Osteocyte (in vitro differentiated cells): ENCODE measurements at places on chromosomes 1 and 21.

DNA sequence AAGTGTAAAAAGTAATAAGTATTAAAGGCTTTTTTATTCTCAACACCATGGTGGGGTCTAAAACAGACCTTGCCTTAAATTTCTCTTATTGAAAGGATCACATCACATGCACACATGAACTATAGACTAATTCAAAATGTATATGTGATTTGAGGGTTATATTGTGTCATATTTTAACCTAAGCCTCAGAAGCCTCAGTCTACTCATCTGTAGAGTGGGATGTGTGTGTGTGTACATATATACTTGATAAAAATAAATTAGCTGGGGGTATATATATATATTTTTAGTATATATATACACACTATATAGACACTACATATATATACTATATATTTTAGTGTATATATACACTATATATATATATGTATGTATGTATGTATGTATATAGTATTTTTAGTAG lies 58.8 kb downstream of the KCTD3 start:
- no peak for DNase-seq

DNA sequence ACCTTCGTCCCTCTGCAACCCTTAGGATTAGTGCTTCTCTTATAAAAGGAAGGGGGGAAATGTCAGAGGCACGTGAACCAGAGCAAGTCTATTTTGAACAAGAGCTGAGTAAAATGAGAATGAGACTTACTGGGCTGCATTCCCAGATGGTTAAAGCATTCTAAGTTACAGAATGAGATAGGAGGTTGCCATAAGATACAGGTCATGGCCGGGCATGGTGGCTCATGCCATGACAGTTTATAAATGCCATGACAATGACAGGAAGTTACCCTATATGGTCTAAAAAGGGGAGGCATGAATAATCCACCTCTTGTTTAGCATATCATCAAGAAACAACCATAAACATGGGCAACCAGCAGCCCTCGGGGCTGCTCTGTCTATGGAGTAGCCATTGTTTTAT lies 2.5 kb upstream of the AQP10 start:
- no peak for DNase-seq

GRCh38 chr1:202806845-202807450 lies 1.3 kb downstream of the KDM5B start:
- DNase-seq: no peak

GRCh38 chr1:46302641-46303037 lies 777 bp downstream of the LRRC41 start:
- DNase-seq: peak; percentile 86

DNA sequence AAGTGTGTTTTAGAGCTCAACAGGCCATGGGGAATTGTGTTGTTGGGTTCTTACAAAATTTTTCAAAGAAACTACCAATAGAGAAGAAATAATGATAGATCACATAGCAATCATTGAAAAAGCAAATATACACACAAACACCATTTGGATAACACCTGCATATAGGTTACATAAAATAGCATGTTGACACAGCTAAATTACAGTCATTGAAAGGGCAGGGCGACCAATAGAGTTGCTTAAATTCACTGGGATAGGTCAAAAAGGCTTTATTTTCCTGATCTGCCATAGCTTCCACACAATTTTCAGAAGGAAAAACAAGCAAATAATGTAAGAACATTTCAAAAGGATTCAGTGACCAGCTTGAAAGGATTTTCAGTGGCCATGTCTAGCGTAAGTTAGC lies 57.9 kb upstream of the FGGY start:
- no peak for DNase-seq

DNA sequence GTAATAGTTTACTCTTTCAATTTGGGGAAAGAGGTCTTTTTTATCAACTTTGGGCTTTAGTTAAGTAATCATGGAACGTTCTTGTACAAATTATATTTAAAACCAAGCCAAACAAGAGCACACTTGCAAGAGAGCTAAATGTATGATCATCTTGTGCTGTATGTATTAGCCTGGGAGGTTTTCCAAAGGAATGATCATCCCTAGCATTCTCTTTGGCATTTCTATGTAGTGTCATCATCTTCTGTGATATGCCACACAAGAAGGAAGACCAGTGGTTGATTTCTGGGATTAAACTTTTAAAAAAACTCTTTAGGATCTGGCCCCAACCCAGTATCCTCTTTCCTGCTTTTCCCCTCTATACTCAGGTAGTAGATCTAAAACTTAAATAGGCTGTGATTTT lies 38.4 kb upstream of the KCNQ4 start:
- DNase-seq: no peak

DNA sequence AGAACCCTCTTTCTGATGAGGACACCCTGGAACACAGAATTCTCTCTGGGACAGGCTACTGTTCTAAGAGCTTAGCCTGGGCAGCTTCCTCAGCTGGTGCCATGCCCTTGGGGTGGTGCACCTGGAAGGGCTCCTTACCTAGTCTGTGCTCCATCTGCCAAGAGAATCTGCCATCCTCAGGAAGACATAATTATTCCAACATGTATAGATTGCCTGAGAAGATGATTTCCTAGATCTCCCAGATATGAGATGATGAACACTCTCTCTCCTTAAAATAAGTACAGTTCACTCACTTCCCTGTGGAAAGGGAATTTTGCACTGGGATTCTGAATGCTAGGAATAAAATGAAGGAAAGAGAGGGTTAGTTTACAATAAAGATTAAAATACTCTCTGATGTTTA lies 87.6 kb downstream of the NENF start:
- no peak for DNase-seq

DNA sequence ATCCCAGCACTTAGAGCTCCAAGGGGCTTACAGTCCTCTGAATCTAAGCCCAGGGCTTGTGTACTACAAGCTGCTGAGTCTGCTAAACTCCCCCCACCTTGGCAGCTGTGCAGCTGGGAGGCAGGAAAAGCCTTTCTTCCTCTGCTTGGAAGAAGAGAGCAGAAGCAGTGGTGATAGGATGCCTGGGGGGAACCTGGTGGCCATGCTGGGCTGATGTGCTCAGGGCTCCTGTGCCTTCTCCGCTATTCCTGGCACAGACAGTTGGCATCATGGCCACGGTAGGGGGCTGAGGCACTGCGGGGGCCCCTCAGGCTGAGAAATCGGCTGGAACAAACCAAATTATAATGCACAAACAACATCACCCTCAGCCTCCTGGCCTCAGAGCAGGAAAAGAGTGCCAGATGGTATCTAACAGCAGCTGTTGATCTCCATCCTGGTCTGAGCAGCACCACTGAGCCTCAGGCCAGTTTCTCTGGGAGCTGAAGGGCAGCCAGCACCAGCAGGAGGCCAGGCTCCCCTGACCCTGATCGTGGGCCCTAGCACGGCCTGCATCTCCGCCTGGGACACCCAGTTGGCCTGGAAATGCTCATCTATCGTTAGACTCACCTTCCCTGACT lies 35.8 kb downstream of the ECE1 start:
- no peak for DNase-seq

GRCh38 chr1:227766015-227766634 lies 30.9 kb downstream of the SNAP47 start:
- DNase-seq: no peak

- no peak for DNase-seq
Observed at GRCh38 chr1:233025157-233025556, 74.7 kb downstream of the NTPCR start.

GRCh38 chr21:30963502-30963901 lies 74.8 kb downstream of the KRTAP19-8 start:
- no peak for DNase-seq

GRCh38 chr1:229980009-229980408 lies 87.0 kb upstream of the GALNT2 start:
- no peak for DNase-seq

GRCh38 chr1:224525411-224526040 lies 90.6 kb upstream of the CNIH3 start:
- DNase-seq: no peak

DNA sequence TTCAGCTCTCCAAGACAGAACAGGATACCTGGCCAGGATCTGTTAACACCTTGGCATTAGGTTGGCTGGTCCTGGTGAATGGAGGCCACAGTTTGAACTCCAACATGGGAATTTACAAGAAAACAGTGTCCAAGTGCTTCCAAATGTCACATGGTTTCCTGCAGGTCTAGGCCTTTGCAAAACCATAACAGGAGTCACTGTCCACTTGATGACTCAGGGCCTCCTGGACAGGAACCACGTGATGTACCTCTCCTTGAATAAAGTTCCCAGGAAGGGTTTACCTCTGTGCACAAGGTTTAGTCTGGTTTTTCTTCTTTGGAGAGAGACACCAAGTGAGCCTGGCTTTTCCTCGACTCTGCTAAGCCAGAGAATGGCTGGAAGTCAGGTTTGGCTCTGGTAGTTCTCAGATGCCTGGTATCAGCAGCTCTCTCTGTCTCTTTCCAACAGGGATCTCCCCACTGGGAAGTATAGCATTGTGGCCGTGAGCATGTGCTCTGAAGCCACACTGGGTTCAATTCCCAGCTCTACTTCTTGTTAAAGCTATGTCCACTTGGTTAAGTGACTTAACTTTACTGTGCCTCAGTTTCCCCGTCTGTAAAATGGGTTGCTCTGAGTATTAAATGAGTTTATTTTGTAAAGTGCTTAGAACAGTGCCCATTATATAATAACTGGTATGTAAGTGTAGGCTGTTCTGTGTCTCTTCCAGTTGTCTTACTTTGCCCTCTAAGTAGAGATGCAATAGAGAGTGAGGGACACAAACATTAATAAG lies 27.3 kb upstream of the TMEM61 start:
- DNase-seq: no peak

- no peak for DNase-seq
Observed at GRCh38 chr21:45164838-45165237, 90.5 kb downstream of the ADARB1 start.

- no peak for DNase-seq
Observed at GRCh38 chr1:151130987-151131586, 15.3 kb downstream of the SEMA6C start.

- no peak for DNase-seq
Observed at GRCh38 chr1:10299151-10299550, 88.8 kb downstream of the KIF1B start.

DNA sequence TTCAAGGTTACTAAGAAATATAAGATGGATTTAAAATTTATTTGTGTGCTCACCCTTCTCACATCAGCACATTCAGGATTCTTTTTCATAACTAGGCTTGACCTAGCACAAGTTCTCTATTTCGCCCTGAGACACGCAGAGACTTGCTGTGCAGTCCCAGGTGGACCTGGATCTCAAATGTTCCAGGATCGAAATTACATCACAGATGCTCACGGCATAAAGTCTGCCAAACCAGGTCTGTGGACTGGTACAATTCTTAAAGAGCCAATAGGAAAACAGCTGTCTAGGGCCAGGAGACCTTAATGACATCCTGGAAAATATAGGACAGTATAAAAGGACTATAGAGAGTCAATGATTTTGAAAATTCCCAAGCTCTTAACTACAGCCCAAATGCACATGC lies 2.2 kb downstream of the PGBD5 start:
- peak; percentile 19 for DNase-seq

- DNase-seq: no peak
Observed at GRCh38 chr1:55741516-55741915, 526.4 kb upstream of the USP24 start.

GRCh38 chr21:22880573-22880972 lies 1882.4 kb downstream of the NCAM2 start:
- DNase-seq: no peak

DNA sequence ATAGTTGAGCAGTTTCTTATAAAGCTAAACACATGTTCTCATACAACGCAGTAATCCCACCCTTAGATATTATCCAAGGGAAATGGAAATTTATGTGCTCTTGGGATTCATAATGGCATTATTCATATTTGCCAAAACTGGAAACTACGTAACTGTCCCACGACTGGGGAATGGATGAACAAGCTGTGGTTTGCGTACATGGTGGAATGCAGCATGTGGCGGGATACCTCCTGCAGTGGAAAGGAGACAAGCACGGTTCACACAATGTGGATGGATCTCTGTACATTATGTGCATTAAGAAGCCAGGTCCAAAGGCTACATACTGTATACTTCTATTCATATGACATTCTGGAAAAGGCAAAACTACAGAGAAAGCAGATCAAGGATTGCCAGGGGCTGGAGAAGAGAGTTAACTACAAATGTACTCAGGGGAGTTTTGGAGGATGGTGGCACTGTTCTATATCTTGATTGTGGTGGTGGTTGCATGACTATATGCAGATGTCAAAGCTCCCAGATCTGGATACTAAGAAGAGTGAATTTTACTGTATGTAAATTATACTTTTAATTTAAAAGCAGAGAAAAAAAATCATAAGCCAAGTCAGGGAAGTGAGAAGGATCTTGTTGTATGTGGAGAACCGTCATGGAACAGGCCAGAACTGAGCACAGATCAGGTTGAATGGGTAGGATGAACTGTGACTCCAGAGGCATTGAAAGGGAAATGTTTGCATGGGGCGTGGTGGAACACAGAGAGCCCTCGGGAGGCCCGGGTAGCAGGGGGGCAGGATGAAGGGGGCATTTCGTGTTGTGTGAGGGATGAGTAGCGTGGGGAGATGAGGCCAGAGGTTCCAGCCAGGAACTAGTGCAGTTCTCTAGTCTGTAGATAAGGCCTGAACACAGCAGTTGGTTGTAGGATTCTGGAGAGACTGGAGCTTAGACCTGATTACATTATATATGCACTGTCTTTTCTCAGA lies 90.7 kb downstream of the GALNT2 start:
- DNase-seq: no peak
